ENCODE measurements at places on chromosomes 1 and 21. TPM values are rescaled to one million over a fixed set of nuclear protein-coding genes. Genes with fewer than 3 reads are reported as not detected.

The PTPRF gene
- total RNA-seq: 176 TPM

The PDPN gene
- total RNA-seq: 33.3 TPM

The DDOST gene
- total RNA-seq: 148 TPM

The ARHGEF16 gene
- total RNA-seq: 10.6 TPM

The ERG gene
- total RNA-seq: 38.0 TPM

The EFNA3 gene
- total RNA-seq: 1.0 TPM

The STIL gene
- total RNA-seq: 1.6 TPM

The FCRLB gene
- total RNA-seq: 2.8 TPM

The ETNK2 gene
- 4.5 TPM for total RNA-seq

The FRRS1 gene
- 9.1 TPM for total RNA-seq

GRCh38 chr21:14120091-14120734, 90.5 kb downstream of the LIPI start:
- H3K27me3 ChIP-seq: no peaks in the 10 kb centered on the region
- H3K4me3 ChIP-seq: no peak overlapping the region
- no peak overlapping the region for H3K27ac ChIP-seq
- no peaks in the 10 kb centered on the region for H3K4me1 ChIP-seq
- DNase-seq: no peak
- no peaks in the 10 kb centered on the region for H3K36me3 ChIP-seq

DNA sequence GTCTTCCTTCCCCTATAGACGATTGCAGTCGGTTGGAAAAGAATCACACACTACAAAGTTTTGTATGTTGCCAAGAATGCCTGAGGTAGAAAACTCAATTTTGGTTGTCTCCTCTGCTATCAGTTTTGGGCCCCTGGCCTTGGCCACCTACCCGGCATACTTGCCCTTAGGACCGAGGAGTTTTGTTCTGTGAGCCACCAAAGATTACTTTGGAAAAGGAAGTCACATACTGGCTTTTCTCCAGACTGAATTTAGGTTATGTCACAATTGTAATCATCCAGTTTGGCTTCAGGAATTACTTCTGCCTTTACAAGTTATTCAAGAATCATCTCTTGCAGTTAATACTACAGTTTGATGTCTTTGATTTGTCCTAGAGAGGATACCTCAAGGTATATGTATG, 71.4 kb downstream of the RGL1 start:
- DNase-seq: no peak
- no peak overlapping the region for H3K4me3 ChIP-seq
- no peaks in the 10 kb centered on the region for H3K36me3 ChIP-seq
- no peaks in the 10 kb centered on the region for H3K27me3 ChIP-seq
- peaks cover 81% of the 10 kb centered on the region for H3K4me1 ChIP-seq

GRCh38 chr1:56799605-56800400, 19.4 kb downstream of the FYB2 start:
- no peaks in the 10 kb centered on the region for H3K27me3 ChIP-seq
- H3K27ac ChIP-seq: no peak overlapping the region
- no peak overlapping the region for H3K4me3 ChIP-seq
- no peak for DNase-seq
- no peaks in the 10 kb centered on the region for H3K36me3 ChIP-seq
- no peaks in the 10 kb centered on the region for H3K4me1 ChIP-seq

DNA sequence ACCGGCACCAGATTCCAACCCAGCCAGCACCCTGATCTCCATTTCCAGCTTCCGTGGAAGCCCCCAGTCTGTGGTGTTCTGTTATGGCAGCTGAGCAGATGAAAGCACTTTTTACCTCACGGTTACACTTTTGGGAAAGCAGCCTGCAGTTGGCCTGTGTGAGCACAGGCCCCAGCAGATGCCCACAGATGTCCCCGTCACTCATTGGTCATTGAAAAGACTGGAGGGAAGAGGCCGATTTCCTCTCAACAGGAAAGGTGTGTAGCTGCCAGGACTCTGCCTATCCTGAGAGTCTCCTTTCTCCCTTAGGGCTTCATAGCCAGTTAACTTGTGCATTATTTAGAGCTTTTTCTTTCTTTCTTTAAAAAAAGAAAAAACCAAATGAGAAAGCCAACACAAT, 123.0 kb downstream of the PCBP3 start:
- H3K36me3 ChIP-seq: no peaks in the 10 kb centered on the region
- DNase-seq: no peak
- no peaks in the 10 kb centered on the region for H3K4me1 ChIP-seq
- no peak overlapping the region for H3K4me3 ChIP-seq
- no peak overlapping the region for H3K27ac ChIP-seq

- DNase-seq: no peak
- no peak overlapping the region for H3K27ac ChIP-seq
- no peaks in the 10 kb centered on the region for H3K27me3 ChIP-seq
- H3K4me1 ChIP-seq: peaks cover 20% of the 10 kb centered on the region
- no peak overlapping the region for H3K4me3 ChIP-seq
Observed at GRCh38 chr21:44847261-44848056, 26.0 kb downstream of the PTTG1IP start.

GRCh38 chr1:195495720-195496635, 1112.3 kb downstream of the KCNT2 start:
- H3K4me3 ChIP-seq: no peak overlapping the region
- DNase-seq: no peak
- no peaks in the 10 kb centered on the region for H3K27me3 ChIP-seq
- H3K36me3 ChIP-seq: no peaks in the 10 kb centered on the region
- H3K27ac ChIP-seq: no peak overlapping the region
- no peaks in the 10 kb centered on the region for H3K4me1 ChIP-seq

GRCh38 chr1:205992218-205992882, 10.8 kb downstream of the RAB7B start:
- DNase-seq: no peak
- H3K4me1 ChIP-seq: no peaks in the 10 kb centered on the region
- H3K27ac ChIP-seq: no peak overlapping the region
- no peaks in the 10 kb centered on the region for H3K27me3 ChIP-seq
- H3K36me3 ChIP-seq: peaks cover 26% of the 10 kb centered on the region
- H3K4me3 ChIP-seq: no peak overlapping the region

DNA sequence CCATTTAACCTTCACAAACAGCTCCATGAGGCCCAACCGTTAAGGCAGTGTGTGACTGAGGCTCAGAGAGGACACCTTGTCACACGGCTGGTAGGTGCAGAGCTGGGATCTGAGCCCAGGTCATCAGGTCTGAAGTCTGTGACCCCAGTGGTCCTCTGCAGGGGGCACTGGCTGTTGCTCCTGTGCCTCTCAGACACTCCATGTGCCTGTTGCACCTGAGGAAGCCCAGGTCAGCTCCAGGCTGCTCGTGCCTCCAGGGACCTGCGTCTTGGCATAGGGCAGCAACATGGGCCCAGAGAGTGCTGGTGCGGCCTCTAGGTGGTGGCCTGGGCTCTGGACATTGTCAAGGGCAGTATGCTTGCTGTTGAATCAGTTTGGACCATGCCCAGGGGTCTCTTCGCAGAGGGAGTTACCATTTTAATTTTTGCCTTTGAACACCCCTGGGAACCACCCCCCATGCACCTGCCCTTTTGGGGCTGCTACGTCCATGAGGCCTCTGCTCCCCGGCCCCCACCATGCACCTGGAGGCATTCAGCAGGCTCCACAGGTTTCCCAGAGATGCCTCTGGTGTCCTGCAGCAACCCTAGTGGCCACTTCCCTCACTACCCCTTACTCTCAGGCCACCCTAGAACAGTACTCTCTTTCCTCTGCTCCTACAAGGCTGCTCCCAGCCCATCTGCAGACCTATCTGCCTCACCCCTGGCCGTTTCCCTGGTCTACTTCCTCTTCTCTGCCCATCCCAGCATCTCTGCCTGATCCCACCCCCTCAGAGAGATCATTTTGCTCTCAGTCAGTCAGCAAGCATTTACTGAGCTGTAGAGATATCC, 25.2 kb upstream of the EPS8L3 start:
- no peaks in the 10 kb centered on the region for H3K36me3 ChIP-seq
- DNase-seq: peak; percentile 44
- no peaks in the 10 kb centered on the region for H3K27me3 ChIP-seq
- H3K27ac ChIP-seq: no peak overlapping the region

DNA sequence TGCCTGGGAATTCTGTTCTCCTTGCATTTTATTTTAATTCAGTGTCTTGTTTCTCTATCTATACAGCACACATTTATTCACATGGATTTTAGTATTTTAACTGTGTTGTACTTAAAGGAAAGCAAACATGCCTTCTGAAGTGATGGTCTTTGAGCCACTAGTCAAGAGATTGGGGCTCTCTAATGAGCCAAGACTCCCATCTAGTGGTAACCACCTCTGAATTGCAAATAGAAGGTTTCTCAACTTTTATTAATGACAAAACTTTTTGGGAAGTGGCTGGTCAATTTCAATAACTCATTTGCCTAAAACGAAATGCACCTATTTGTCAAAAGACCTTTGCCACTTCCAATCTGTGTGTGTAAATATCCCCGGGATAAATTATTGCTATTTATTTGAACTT, 199.6 kb downstream of the LTN1 start:
- no peaks in the 10 kb centered on the region for H3K36me3 ChIP-seq
- H3K27ac ChIP-seq: no peak overlapping the region
- no peak overlapping the region for H3K4me3 ChIP-seq
- no peaks in the 10 kb centered on the region for H3K27me3 ChIP-seq
- DNase-seq: no peak

DNA sequence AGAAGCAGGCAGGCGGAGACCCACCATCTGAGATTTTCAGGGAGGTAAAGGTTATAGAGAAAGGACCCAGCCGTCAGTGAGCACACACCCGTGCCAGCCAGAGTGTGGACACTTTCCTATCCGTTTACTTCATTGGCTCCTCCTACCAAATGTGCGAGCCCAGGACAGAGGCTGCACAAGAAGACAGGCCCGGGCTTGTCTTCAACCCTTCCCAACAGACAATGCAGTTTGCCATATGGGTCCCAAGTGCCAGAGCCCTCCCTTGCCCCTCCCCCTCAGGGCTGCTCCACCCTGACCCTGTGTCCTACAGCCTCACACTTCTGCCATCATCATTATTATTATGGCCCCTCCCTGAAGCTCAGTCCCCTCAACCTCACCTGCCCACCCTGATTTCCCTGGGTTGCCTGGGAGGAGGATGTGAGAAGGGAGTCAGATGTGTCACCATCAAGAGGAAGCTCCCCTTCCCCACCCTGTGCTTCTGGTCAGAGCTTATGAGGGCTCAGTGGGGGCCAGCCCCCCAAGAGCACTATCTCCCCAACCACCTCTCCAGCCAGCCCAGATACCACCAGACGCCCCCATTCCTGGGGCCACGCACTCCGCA, 9.4 kb downstream of the LAPTM5 start:
- H3K36me3 ChIP-seq: no peaks in the 10 kb centered on the region
- H3K4me1 ChIP-seq: peaks cover 96% of the 10 kb centered on the region
- H3K27ac ChIP-seq: no peak overlapping the region
- no peaks in the 10 kb centered on the region for H3K27me3 ChIP-seq

GRCh38 chr1:205700865-205701401, 20.6 kb upstream of the SLC45A3 start:
- peak overlapping the region; percentile 1 for H3K27ac ChIP-seq
- H3K4me3 ChIP-seq: no peak overlapping the region
- peaks cover 4% of the 10 kb centered on the region for H3K27me3 ChIP-seq
- no peaks in the 10 kb centered on the region for H3K36me3 ChIP-seq

DNA sequence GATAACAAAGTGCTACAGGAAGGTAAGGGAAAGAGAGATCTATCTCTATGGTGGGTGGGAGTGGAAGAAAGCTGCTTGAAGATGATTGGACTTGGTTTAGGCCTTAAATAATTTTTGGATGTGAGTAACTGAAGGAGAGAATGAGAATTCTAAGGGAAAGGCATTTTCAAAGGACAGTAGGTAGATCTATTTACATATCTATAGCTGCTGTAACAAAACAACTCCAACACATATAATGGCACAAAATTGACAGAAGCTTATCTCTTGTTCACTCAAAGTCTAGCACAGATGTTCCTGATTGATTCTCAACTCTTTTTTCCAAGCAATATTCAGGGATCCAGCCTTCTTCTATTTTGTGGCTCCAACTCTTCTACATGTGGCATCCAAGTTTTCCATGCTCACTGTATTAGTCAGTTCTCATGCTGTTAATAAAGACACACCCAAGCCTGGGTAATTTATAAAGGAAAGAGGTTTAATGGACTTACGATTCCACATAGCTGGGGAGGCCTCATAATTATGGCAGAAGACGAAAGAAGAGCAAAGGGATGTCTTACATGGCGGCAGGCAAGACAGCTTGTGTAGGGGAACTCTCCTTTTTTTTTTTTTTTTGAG, 3.1 kb upstream of the DDAH1 start:
- DNase-seq: no peak
- H3K4me1 ChIP-seq: peaks cover 14% of the 10 kb centered on the region
- peaks cover 4% of the 10 kb centered on the region for H3K27me3 ChIP-seq
- no peak overlapping the region for H3K27ac ChIP-seq
- no peak overlapping the region for H3K4me3 ChIP-seq
- no peaks in the 10 kb centered on the region for H3K36me3 ChIP-seq

- peak; percentile 87 for DNase-seq
- no peak overlapping the region for H3K27ac ChIP-seq
Observed at GRCh38 chr21:45596704-45597318, 46.7 kb upstream of the PCBP3 start.

DNA sequence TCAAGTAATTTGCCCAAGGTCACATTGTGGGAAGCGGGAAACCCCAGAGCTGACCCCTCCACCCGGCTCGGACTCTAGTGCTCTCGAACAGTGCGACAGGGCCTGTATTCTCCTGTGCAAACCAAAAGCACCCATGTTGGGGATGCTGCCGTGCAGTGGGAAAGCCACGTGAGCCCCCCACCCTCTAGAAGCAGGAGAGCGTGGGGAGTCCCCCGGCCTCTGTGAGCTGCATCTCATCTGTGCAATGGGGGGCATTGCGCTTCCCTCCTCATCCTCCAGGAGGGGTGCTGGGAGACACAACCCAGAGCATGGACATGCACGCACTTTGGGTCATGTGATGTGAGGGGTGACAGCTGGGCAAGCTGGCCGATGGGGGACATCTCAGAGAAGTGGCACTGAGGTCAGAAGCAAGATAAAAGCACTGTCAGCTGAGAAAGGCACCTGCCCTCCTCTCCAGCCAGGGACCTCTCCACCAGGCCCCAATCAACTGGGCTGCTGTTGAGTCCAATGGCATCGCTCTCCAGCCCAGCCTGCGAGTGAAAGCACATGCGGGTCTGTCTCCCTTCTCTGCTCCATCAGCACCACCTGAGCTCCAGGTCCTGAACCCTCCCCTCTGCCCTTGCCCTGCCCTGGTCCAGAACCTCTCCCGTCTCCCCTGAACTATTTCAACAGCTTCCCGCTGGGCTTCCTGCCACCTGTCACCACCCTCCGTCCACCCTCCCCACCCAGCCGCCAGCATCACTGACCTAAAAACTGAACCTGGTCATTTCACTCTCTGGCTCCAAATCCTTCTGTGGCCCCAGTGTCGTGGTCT, 76.4 kb upstream of the IFFO2 start:
- no peaks in the 10 kb centered on the region for H3K36me3 ChIP-seq
- no peaks in the 10 kb centered on the region for H3K4me1 ChIP-seq
- no peak for DNase-seq
- no peak overlapping the region for H3K4me3 ChIP-seq
- no peak overlapping the region for H3K27ac ChIP-seq

GRCh38 chr1:20586953-20587660, 1.8 kb upstream of the CDA start:
- H3K27me3 ChIP-seq: peaks cover 31% of the 10 kb centered on the region
- no peaks in the 10 kb centered on the region for H3K36me3 ChIP-seq
- H3K27ac ChIP-seq: no peak overlapping the region
- peaks cover 14% of the 10 kb centered on the region for H3K4me1 ChIP-seq
- no peak for DNase-seq
- no peak overlapping the region for H3K4me3 ChIP-seq

All from lower lobe of right lung (tissue), 2 donors.